GM06990 (cell line): ENCODE measurements at places on chromosomes 7 and 10.
A peak's percentile ranks its signal among the peaks of the same experiment; 100 is the strongest.

GRCh38 chr10:88528201-88528600 is 54.9 kb downstream of the RNLS start:
- no peak for DNase-seq

- no peak for DNase-seq
Measured at GRCh38 chr7:36192053-36192824, 39.2 kb downstream of the EEPD1 start.

GRCh38 chr7:143929224-143929920 is 5.7 kb upstream of the OR2F2 start:
- DNase-seq, result no peak

DNA sequence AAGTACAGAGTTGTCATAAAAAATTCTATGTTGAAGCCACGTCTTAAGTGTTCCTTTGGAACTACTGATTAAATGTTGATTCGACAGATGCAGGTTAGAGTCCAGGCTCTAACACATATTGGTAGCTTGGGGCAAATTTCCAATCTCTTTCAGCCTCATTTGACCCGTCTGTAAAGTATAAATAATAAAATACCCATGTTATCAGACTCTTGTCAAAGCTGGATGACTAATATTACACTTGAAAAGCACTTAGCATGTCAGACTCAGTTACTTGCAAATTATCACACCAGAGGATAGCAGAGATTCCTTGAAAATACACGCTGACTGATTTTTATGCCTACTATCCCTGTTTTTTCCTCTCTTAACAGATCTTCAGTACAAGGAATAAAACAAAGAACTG is 18.1 kb upstream of the MACC1 start:
- DNase-seq, result no peak

- no peak for DNase-seq
Measured at GRCh38 chr7:143255564-143255963, 7.7 kb upstream of the GSTK1 start.

- no peak for DNase-seq
Measured at GRCh38 chr10:11210211-11210922, 192.7 kb downstream of the CELF2 start.

DNA sequence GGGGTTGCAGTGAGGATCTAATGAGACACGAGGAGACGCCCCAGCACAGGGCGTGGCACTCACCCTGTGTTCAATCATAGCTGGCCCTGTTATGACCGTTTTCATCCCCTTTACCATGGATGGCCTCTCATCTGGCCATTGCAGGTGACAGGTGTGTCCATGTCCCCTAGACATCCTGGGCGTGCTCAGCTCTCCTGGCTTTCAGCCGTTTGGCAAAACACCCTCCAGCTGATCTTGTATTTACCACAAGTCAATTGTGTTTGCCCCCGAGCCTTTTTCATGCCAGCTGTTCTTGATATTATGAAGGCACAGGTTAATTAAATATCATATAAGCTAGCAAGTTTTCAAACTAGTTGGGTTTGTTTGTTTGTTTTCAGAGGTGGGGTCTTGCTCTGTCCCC is 97.1 kb downstream of the CHST15 start:
- no peak for DNase-seq

DNA sequence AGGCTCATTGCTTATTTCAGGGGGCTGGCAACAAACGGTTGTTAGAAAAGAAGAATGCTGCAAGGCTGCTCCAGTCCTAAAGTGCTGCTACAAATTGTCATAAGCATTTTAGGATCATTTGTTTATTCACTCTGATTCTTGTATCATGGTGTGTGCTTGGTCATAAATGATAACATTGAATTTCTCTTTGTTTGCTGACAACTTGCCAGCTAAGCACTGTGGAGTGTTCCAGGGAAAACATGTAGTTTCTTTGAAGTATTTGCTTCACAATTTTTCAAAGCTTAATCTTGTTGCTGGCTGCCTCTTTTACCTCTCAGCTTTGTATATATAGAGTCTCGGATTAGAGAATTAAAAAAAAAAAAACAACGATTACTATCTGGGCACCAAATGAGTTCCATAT is 263.0 kb downstream of the PHF14 start:
- no peak for DNase-seq

GRCh38 chr7:129159539-129159938 is 15.0 kb downstream of the TSPAN33 start:
- DNase-seq, result no peak

- no peak for DNase-seq
Measured at GRCh38 chr7:107998660-107999480, 4.1 kb downstream of the LAMB1 start.

DNA sequence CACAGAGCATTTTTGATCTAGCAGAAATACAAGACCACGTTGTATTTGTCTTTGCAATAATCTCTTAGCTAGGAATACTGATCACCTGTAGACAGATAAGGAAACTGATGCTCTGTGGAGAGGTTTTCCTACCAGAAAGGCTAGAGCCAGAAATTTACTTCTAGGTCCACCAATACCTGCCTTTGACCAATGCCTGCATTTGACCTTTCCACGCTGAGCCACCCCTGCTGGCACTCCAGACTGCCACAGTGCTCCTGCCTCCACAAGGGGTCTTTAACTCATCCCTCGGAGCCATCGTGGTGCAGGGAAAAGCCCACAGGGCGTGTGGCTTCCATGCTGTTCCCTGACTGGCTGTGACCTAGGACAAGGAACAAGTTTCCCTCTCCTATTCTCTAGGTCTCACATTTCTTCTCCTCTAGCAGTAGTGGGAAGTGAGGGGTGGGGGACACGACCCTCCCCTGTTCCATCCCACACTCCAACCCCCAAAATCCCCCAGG is 1.5 kb upstream of the ELN start:
- DNase-seq, result no peak

DNA sequence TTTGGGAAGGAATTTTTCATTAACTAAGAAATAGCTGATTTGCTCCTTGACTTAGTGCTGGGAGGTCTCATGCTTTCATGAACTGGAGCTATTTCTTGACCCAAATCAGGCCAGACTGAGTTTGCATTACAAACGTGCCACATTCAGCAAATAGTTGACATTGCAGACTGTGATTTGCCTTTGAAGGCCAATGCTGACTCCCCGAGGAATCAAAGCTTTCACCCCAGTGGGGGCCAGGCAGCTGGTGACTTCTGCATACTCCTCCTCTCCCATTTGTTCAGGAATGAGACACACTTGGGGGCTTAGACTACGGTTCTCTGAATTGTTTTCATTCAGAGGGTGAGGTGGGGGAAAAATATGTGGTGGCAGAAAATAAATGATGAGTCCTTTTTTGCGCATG is 111.0 kb upstream of the JAZF1 start:
- no peak for DNase-seq

GRCh38 chr10:43348511-43349312 is 22.7 kb upstream of the FXYD4 start:
- DNase-seq, result peak; percentile 59

- DNase-seq, result no peak
Measured at GRCh38 chr10:71975087-71975870, 11.1 kb downstream of the CHST3 start.

- DNase-seq, result no peak
Measured at GRCh38 chr10:26509307-26509706, 71.2 kb downstream of the APBB1IP start.

- no peak for DNase-seq
Measured at GRCh38 chr7:46616636-46617035, 695.6 kb upstream of the IGFBP3 start.

DNA sequence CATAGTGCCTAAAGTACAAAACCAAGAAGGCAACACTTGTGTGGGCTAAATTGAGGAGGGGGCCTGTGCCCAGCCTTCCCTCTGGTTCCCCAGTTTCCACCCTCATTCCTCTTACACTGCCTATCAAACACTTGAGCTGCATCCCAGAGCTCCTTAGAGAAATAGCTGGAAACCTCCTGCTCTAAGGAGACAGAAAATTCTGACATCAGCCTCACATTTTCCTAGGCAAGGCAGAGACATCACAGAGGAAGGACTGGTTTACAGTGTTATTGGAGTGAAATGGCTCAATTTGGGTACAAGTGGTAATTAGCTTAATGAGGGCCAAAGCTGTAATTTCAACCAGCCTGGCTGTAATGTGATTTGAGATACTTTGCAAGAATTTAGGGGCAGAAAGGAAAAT is 192.3 kb upstream of the AOAH start:
- DNase-seq, result no peak

DNA sequence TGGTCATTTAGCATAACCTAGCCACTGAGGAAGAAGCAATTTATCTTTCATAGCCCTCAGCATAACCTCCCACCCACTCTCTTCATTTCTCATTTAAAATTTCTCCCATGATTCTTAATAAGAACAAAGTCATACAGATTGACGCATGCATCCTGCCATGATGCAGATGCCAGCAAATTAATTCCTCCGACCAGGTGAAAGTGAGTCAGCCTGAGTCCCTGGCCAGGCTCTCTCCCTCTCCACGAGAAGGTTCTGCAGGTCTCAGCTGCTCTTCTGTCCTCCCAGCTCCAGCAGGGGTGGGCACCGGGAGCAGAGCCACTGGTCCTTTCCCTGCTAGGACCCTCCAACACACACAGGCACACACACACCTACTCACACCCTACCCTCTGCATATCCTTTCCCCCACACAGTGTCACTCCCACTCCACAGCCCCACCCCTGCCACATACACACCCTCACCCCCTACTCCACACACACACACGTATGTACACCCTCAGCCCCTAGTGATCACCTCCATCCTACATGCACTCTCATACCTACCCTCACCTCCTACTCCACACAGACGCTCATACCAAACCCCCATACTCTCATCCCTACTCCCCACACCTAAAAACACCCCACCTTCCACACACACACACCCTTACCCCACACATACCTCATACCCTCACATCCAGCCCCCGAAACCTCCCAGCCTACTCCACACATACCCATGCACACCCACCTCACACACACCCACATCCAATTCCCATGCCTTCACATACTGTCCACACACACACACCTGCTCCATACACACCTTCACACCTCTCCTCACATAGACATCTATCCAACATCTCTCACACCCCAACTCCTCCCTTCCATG is 78.0 kb downstream of the FAM13C start:
- DNase-seq, result no peak

- no peak for DNase-seq
Measured at GRCh38 chr10:70589762-70590654, 12.5 kb downstream of the PRF1 start.
